Inflammatory macrophage treated with lipopolysaccharide for 4 hours (primary cell): ENCODE measurements at places on chromosomes 11 and 22.

DNA sequence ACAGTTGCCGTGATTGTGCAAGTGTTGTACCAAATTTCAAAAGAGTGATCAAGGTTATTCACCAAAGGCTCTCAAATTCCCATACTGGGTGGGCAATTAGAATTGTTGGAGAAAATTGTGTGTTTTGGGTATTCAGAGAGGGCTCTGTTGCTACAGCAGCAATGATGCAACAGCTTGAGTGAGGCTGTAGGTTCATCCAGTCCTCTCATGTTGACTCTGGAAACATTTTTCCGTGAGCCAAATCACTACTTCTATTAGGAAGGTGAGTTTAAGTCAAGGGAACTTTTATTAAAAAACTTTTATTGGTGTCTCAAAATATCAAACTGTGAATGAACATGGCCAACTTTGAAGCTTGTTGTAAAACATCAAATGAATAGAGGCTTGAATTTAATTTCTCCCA is 116.5 kb downstream of the CD44 start:
- no peak for DNase-seq

GRCh38 chr22:25689631-25690030 is 52.4 kb upstream of the MYO18B start:
- no peak for DNase-seq

DNA sequence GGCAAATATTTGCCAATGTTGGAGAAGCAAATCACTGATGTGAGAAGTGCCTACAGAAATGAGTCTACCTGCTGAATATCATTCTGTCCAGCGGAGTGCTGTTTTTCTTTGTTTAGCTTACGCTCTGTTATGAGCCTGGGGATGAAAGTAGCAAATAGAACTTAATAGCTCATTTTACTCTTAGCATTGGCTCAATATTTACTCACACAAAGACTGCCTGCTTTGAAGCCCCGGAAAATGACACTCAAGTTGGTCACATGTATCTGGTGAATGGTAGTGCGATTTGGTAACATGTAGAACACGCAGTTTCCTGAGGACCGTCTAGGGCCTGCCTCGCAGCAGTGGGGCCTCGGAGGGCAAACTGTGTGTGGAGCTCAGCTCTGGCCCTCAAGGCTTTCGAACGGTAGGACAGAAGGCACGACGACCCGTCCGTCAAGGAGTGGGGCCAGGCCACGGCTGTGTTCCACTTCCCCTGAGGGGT is 38.9 kb downstream of the TBC1D22A start:
- no peak for DNase-seq

- peak; percentile 74 for DNase-seq
These were observed 23.4 kb upstream of the PIK3C2A start for GRCh38 chr11:17230867-17231851.

- no peak for DNase-seq
These were observed 194.5 kb downstream of the SNX19 start for GRCh38 chr11:130721736-130722135.

DNA sequence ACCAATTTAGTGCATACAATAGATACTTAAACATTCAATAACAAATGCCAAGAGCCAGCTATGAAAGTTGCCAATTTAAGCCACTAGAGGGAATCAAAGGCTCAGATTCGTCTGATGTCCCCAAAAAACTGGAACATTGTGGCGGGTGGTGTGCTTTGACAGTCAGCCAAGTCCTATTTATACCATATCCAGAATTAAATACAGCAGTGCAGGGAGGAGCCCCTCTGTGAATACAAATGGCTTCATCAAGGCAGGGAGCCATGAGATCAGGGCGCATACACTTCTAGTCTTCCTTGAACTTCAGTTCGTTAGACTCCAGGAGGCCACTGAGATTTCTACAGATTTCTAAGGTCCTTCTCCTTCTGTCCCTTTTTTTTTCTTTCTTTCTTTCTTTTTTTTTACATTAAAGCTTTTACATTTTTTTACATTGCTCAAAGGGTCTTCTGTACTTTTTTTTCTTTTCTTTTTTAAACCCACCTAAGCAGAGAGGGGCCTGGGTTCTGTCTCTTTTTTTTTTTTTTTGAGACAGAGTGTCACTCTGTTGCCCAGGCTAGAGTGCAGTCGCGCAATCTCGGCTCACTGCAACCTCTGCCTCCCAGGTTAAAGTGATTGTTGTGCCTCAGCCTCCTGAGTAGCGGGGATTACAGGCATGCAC is 41.5 kb upstream of the HSPA8 start:
- peak; percentile 47 for DNase-seq

- DNase-seq, result no peak
These were observed 215.1 kb downstream of the SWAP70 start for GRCh38 chr11:9878936-9879335.

- DNase-seq, result no peak
These were observed 14.8 kb downstream of the FSHB start for GRCh38 chr11:30245621-30246020.

- DNase-seq, result peak; percentile 96
These were observed 10.1 kb downstream of the CASTOR1 start for GRCh38 chr22:30279046-30279788.

GRCh38 chr11:59865031-59865430 is 1.3 kb downstream of the TCN1 start:
- DNase-seq, result peak; percentile 61

DNA sequence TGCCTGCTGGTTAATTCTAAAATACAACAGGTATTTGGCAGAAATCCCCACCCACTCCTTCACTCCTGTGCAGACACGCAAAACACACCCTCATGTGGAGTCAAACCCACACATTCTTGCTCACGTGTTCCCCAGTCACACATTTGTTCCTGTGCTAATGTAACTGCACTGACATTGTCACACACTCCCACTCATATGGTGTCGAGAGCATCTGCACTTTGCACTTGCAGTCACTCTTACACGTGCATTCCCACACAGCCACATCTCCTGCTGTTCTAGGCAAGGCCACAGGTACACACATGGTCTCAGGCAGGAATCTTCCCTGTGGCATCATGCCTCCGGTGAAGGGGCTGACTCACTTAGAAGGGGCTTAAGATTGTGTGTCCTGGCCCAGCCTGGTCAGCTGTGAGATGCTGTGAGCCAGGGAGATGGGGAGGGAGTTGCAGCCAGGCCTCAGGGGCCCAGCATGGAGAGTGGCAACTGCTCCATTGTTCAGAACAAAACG is 395.0 kb downstream of the TENM4 start:
- DNase-seq, result no peak

DNA sequence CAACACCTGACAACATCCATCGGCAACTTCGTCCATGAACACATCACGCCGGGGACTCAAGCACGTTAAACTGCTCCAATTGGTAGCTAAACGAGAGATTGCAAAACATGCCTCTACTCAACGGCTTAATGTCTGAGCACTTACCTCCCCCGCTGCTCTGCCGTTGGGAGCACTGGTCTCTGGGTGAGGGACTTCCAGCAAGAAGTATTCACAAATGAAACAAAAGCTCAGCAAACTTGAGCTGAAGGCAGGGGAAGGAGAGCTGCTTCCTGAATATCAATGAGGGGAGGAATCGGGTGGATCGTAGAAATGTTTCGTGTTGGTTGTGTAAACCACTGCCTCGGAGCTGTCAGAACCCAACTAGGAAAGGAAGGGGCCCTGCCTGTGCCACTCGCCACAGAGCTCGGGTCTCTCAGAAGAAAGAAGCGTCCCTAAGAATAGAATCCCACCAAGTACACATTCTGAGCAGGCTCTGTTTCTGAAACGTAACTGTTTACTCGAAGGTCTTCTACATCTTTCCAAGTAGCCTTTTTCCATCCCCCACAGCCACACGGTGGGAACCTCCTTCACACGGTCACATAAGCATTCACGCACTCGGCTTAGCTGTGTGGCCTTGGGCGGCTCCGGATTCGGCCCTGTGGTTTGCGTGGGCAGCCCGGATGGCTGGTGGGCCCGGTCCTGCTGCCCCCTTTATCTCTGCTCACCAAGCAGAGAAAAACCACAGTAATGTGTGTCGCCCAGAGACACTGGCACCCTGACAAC is at the start of gene MLC1:
Gene MLC1, minus strand, starts transcription at position 216 of the 762 bp plus-strand sequence. CDS start 524 bp downstream, outside the sequence.
- peak; percentile 41 for DNase-seq

GRCh38 chr11:69035150-69035945 is 13.4 kb upstream of the TPCN2 start:
- no peak for DNase-seq

DNA sequence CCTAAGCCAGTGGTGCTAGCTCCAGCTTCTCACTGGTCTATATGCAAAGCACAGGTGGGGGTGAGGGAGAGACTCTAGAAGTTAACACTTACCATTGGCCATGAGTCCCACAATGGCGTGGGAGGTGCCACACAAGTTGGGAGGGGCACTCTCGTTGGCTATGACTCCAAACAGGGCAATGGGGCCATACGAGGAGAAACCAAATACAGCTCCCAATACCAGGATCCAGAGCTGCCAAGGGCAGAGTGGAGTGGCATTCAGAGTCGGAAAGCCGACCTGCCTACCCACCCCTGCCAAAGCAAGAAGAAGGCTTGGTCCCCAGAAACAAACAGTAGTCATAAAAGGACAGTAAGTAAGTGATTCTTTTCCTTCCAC is 5.6 kb downstream of the SLC37A4 start:
- no peak for DNase-seq

DNA sequence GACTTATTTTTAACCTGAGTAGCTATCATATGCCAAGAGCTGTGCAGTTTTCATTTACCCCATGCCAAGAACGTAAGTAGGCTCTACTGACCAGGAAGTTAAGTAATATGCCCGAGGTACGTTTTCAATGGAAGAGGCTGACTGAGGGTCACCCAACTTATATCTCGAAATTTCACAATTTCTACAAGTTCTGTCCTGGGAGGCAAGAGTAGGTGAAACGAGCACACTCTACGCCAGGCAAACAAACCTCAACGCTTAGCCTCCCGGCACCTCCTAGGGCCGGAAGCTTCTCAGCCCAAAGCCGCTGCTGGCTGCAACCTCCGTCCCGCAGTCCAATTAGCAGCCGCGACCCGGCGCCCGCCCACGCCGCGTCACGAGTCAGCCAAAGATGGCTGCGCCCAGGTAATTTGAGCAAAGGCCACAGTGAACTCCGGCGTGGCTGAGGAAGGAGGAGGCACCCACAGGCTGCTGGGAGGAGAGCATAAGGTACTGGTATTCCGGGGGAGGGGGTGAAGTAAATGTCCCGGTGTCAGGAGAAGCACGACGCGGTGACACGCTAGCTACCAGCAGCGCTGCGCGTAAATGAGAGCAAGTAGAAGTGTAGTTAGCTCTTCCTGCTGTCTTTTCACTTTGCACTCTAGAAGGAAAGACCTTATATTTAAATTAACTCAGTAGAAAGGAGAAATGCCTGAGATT is at the start of gene TMEM126A:
Gene TMEM126A, plus strand, starts transcription at position 364 of the 696 bp plus-strand sequence. CDS start 2,289 bp downstream, outside the sequence.
- DNase-seq, result peak; percentile 86

- no peak for DNase-seq
These were observed 7.5 kb downstream of the KREMEN1 start for GRCh38 chr22:29080106-29080975.

- peak; percentile 5 for DNase-seq
These were observed 227.0 kb upstream of the NCAM1 start for GRCh38 chr11:112734207-112734606.

- DNase-seq, result no peak
These were observed 53.2 kb downstream of the ALX4 start for GRCh38 chr11:44256673-44257291.

- DNase-seq, result no peak
These were observed 3.9 kb downstream of the OR51B4 start for GRCh38 chr11:5297721-5298323.

DNA sequence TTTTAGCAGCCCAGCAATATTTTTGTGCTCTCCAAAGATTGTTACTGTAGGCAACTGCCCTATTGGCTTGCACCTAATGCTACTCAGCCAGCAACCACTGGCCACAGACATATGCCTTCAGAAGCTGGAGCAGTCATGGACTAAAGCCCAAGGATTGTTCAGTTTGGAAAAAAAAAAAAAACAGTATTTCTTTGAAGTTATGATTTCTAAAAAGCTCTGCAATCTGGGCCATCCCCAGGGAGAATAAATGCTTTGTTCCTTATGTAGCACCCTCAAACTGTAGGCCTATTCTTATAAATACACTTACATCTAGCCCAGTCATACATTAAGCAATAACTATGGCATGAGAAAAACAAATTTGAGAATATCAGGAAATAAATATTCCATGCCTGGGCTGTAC is 2190.5 kb upstream of the RAG2 start:
- no peak for DNase-seq

- peak; percentile 99 for DNase-seq
These were observed 17.9 kb downstream of the CRELD2 start for GRCh38 chr22:49936018-49936972.

DNA sequence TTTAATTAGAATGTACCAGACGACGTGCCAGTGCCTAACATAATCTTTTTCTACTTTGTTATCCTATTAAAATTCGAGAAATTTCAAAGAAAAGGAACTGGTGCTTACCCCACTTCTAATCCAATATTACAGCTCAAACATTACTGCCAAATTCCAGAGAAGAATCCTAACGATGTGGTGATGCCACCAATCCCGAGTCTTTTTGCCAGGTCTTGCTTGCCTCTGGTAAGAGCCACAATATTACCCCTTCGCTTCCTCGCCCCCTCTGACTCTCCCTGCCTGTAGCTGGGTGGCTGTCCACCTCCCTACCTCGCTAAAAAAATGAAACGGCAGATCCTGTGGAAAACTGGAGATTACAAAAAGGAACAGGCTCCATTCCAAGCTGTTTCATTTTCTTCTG is 49.4 kb upstream of the TBCEL start:
- DNase-seq, result no peak

DNA sequence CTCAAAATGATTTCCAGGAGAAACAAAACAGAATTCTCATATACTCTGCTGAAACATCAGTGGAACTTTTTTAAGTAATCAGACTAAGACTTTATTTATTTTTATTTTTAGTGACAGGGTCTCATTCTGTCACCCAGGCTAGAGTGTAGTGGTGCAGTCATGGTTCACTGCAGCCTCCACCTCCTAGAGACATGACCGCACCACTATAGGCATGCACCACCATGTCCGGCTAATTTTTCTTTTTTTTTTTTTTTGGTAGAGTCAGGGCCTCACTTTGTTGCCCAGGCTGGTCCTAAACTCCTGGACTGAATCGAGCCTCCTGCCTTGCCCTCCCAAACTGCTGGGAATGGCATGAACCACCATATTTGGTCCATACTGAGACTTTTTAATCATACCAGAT is 42.9 kb downstream of the PRDM10 start:
- no peak for DNase-seq

GRCh38 chr22:39244136-39244495 is 666 bp downstream of the PDGFB start:
- DNase-seq, result no peak

- no peak for DNase-seq
These were observed 671.7 kb downstream of the BRD1 start for GRCh38 chr22:49155770-49156580.

GRCh38 chr11:111535281-111535680 is 5.2 kb upstream of the LAYN start:
- DNase-seq, result no peak

- no peak for DNase-seq
These were observed 57.6 kb upstream of the OLFML1 start for GRCh38 chr11:7427733-7428132.
